Activated CD4-positive, alpha-beta T cell treated with anti-CD3 and anti-CD28 coated beads, Interleukin-2, amount 50 U/mL, for 1 hour (primary cell): ENCODE measurements at places on chromosomes 16 and 17.

- DNase-seq: no peak
These were observed 8.6 kb downstream of the GOSR2 start for GRCh38 chr17:46931596-46931995.

DNA sequence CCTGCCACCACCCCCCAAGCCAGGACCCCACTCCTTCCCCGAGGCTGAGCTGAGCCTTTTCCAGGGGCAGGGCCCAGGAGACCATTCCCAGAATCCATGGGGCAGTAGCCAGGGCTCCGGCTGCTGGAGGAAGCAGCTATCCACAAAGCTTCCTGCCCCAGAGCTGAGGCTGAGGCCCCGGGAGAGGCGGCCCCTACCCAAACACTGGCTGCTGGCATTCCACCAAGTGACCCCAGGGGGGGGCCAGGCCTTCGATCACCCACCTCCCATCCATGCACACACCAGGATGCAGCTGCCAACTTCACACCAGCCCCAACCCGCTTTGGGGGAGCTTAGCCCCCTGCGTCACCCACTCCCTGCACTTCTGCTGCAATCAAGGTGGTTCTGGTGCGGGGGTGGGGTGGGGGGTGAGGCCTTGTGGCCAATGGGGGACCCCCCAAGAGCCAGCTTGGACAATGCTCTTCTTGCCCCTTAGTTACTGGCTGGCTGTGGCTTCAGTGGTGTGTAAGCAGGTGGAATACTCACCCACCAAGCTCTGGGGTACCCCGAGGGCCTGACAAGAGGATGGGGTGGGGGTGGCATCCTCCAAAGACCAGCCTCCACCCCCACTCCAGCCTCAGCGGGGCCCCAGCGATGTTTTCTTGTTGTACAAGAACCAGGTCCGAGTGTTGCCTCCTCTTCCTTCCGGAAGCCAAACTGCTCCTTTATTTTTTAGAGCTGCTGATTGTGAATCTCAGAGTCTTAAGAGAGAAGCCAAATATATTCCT lies 16.8 kb downstream of the MYBBP1A start:
- no peak for DNase-seq

GRCh38 chr17:205817-206216 lies 24.4 kb upstream of the DOC2B start:
- no peak for DNase-seq

- DNase-seq: no peak
These were observed 1.5 kb downstream of the EDC4 start for GRCh38 chr16:67874372-67874771.

DNA sequence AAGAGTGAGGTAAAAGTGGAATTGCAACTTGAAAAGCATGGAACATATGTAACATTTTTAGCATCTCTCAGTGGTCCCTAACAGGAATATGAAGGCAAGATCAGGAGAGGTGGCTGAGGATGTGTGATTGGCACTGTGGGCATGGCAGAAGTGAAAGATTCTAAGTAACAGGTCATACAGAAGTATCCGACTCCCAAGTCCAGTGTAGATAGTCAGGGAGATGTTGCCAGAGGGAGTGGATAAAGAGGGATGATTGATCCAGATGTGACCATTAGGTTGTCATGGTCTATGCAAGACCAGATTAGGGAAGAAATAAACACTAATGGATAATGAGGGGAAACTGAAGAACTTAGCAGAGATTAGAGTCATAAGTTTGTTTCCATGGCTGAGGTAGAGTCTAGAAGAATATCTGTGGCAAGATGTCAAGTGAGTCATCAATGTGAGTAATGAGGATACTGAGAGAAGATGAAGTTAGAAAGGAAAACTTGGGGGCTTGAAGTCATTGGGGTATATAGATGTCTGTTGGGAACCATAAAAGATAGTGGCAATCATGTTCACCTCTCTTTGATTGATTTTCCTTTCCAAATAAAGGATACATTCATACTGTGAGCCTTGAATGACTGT lies 23.9 kb upstream of the CAPNS2 start:
- DNase-seq: no peak

DNA sequence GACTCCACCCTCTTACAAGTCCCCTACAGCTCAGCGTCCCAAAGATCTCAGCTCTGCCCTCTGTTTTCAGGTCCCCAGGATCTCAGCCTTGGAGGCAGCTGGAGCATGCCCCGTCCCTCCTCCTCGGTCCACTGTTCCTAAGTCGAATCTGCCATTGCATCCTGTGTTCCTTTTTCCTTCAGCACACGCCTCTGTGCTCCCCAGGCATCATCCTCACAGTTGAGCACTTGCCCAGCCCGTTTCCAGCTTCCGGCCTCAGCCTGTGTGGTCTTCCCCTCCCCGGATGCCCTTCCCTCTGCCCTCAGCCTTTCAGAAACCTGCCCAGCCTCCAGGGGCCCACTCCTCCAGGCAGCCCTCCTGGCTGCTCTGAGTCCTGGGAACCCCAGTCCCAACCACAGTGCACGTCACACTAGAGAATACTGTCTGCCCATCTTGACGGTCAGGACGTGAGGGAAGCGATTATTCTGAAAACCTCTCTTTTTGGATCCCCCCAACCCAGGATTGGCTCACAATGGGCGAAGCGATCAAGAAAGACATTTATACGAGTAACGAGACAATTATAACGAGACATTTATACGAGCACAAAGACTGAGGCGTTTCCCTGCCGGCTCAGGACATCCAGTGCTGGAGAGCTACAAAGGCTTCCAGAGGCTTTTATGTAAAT lies 41.4 kb downstream of the RPH3AL start:
- no peak for DNase-seq

DNA sequence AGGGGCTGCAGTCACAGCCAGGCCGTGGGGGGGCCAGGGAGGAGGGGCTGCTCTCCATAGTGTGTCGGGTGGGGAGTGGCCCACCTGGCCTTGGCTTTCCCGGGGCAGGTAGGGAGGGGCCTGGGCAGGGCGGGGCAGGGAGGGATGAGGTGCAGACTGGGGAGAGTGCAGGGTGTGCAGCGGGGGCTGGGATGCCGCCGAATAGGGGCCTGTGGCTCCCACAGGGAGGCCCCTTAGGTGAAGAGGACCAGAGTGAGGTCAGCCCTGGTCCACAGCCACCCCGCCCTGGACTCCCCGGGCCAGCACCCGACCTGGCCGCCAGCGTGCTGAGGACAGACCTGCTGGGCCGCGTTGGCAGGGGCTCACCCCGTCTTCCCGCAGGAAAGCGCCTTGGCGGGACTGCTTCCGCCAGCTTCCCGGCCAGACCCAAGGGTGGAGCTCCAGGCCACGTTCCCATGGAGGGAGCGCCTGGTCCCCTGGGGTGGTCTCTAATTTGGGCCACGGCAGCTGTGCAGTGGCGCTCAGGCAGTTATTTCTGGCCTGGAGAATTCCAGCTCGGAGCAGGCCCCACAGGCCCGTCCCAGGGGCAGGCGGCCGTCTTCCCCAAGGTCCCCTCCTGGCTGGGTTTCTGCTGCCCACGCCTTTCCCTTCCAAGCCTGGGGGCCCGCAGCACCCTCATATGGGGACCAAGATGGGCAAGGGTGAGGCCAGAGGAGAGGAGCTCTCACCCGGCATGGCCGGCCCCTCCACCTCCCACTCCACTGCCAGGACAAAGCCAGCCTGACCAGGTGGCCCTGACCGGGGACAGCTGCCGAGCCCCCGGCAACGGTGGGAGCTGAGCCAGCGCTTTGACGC lies 27.9 kb downstream of the CACNA1H start:
- no peak for DNase-seq

DNA sequence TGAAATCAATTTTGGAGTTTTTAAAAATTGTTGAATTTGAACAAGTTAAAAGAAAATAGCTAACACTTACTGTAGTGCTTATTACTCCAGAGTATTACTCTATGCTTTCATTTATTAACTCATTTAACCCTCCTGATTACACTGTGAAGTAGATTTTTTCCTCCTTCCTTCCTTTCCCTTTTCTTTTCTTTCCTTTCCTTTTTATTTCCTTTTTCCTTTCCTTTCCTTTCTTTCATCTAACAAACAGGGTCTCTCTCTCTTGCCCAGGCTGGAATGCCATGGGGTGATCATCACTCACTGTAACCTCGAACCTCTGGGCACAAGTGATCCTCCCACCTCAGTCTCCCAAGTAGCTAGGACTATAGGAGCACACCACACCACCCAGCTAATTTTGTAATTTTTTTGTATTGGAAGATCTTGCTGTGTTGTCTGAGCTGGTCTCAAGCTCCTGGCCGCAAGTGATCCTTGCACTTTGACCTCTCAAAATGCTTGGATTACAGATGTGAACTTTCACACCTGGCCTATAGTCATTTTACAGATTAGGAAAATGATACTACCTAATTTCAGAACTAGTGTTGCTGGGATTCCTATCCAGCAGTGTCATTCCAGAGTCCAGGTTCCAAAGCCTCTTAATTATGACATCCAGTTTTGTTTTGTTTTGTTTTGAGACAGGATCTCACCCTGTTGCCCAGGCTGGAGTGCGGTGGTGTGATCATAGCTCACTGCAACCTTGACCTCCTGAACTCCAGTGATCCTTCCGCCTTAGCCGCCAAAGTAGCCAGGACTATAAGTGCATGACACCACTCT lies 59.9 kb downstream of the TAOK1 start:
- no peak for DNase-seq

- no peak for DNase-seq
These were observed 90.3 kb upstream of the CHMP6 start for GRCh38 chr17:80901319-80901718.

DNA sequence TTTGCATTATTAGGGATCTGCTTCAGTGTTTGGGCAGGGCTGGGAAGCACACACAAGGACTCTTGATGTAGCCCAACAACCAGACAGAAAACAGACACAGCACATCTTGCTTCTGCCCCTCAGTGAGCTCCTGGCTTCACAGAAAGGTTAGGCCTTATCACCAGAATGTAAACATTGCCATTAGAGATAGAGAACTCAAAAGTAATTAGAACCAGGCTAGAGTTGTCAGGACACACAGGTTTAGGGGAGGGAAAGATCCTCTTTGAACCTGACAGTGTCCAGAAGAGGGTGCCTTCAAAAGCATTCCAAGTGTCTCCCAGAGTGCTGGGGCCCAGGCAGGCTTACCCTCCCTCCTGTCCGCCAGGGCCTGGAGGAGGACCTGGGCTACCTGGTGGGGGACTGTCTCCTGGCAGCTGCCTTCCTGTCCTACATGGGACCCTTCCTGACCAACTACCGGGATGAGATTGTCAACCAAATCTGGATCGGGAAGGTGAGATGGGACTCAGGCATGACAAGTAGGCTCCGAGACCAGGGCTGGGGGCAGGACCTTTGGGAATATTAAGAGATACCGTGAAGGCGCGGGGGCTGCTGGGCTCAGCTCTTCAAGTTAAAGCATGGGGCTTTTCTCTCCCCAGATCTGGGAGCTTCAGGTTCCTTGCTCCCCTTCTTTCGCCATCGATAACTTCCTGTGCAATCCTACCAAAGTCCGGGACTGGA lies 16.9 kb upstream of the KDM6B start:
- DNase-seq: no peak

GRCh38 chr17:82449131-82449882 lies 1.2 kb downstream of the CYBC1 start:
- peak; percentile 58 for DNase-seq

GRCh38 chr16:67701420-67701819 lies 17.7 kb downstream of the GFOD2 start:
- DNase-seq: no peak

DNA sequence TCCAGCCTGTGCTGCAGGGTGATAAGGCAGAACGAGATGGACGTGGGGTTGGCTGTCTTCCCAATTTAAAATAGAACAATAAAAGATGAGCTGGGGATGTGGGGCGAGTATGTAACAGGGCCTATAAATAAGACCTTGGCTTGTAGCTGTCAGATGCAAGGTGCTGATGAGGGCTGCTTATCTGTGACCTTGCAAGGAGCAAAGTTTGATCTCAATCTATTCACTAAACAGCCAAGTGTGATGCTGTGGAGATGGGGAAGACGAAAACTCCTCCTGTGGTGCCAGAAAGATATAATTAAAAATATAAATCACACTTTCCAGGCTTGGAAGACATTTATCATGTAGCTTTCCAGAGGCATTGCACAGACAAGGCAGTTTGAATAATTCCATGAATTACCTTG lies 26.7 kb upstream of the TEX2 start:
- no peak for DNase-seq

- DNase-seq: no peak
These were observed 58.1 kb upstream of the IRX6 start for GRCh38 chr16:55265926-55266325.

DNA sequence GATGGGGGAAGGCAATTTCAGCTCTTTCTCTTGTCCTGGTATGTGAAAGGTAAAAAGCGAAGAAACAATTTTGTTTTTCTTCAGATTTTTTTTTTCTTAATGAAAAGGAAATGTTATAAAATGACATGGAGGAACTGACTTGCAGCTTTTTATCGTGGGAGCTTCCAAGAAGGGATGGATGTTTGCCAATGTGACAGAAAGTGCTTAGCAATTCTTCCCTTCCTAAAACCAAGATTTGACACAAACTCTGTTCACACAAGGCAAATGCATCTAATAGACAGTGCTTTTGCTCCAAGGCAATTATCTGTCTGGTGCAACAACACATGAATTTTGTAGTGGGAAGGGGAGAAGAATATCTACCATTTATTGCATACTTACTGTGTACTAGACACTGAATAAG lies 988.5 kb downstream of the CDH11 start:
- no peak for DNase-seq

GRCh38 chr16:50742576-50743200 lies 802 bp downstream of the CYLD start:
- DNase-seq: peak; percentile 38

DNA sequence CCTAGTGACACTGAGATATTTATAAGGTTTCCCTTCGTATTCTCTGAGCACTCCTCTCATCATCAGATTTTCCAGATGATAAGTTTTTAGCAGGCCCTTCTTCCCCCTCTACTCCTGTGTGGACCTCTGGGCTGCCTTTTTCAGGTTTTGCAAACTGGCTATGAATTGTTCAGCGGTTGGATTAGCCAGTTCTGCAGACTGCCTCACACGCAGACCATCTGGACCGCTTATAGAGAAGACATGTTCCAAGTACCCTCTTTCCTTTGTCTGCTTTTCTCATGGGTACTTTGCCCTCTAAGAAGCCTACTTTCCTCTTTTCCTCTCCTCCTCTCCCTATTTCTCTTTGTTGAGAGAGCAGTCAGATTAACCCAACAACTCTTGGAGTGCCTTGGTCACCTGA lies 111.6 kb downstream of the GRIN2A start:
- DNase-seq: no peak

GRCh38 chr17:72447251-72447640 lies 326.4 kb downstream of the SOX9 start:
- DNase-seq: no peak

- DNase-seq: no peak
These were observed 189.1 kb downstream of the CEP112 start for GRCh38 chr17:66002812-66003211.

- DNase-seq: no peak
These were observed 22.0 kb downstream of the SALL1 start for GRCh38 chr16:51129105-51129504.

- DNase-seq: no peak
These were observed 42.3 kb upstream of the RBFOX3 start for GRCh38 chr17:79652999-79653643.

DNA sequence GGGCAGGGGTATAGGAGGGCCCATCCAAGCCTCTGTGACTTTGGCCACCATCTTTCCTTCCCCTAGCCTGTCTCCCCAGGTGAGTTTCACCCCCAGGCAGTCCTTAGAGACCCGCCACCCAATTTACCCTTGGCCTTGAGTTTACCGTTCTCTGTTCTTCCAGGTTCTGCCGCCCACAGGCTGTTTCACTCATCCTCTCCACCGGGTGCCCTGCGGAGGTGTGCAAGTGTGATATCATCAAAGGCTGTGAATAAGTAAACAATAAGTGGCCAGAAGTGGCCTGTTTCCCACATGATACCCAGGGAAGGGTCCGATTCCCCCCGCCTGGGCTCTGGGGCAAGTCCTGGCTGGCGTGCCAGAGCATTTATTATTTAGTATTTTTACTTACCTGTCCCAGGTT lies 15.1 kb upstream of the TLCD3B start:
- no peak for DNase-seq
